Bronchial epithelial cell (primary cell): ENCODE measurements at places on chromosomes 5 and 9. TPM values are rescaled to one million over a fixed set of nuclear protein-coding genes. Genes with fewer than 3 reads are reported as not detected.

- peak; percentile 84 for DNase-seq
Measured at GRCh38 chr5:59116231-59116865, 533.5 kb downstream of the RAB3C start.

DNA sequence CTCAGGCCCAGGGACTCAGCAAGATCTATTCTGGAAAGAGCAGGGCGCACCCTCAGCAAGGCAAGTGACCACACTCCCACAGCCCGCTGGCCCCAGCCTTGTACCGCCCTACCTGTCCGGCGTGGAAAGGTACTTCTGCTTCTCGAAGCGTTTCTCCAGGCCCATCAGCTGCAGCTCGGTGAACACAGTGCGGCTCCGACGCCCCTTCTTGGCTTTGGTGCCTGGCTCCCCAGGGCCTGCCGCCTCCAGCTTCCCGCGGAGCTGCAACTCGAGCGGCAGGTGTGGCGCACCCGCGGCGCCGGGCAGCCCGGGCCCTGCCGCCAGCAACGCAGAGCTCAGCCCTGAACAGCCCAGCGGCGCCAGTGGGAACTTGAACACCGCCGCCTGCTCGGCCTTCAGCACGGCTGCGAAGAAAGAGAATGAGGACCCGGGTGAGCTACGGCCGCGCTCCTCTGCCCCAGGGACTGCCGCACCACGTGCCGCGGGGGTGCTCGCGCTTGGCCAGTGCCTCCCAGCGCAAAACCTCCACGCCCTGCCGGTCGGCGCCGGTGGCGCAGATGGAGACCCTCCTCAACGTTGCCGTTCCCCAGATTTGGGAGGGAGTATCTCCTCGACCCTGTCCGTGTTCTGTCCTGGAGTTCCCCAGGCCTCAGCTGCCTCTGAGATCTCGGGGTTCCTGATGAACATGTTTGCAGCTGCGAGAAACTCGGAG, 2.2 kb downstream of the BARX1 start:
- DNase-seq: no peak

GRCh38 chr5:53714667-53715010, 154.2 kb downstream of the NDUFS4 start:
- no peak for DNase-seq

GRCh38 chr9:124735121-124735520, 36.0 kb downstream of the NR6A1 start:
- peak; percentile 66 for DNase-seq

- peak; percentile 4 for DNase-seq
Measured at GRCh38 chr5:27140831-27141230, 102.4 kb upstream of the CDH9 start.

ZMAT2 gene
- 47.1 and 76.7 TPM in 2 replicates for total RNA-seq

GARIN3 gene
- not detected in 2 replicates for total RNA-seq
